ENCODE measurements at places on chromosomes 5 and 9.

DNA sequence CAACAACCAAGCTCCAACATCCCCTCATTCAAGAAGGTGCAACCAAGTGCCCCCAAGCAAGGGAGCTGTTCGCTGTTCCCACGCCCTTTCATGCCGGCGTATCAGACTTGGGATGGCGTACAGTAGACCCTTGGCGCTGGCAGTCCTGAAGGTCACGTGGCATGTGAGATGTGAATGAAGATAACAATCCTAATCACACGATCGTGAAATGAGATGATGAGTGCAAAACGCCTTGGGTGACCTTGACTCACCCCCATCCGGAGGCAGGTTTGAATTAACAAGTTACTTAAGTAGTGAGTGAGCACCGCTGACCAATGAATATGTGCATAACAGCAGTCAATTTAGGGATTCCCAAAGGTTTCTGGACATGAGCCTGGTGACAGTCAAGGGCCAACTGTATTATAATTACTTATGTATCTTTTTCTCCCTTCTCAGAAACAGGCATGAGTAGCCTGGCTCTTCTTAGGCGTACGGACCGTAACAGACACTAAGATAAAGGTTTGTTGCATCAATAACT lies 150.2 kb downstream of the TTLL11 start:
- no peak for DNase-seq

GRCh38 chr5:103621548-103621930 lies 59.0 kb upstream of the NUDT12 start:
- DNase-seq = no peak

- DNase-seq = no peak
These were observed 254.5 kb downstream of the PBX3 start for GRCh38 chr9:126001581-126002225.

- no peak for DNase-seq
These were observed 203.4 kb downstream of the EFNA5 start for GRCh38 chr5:107467137-107467932.

- DNase-seq = no peak
These were observed 15.3 kb downstream of the MTMR12 start for GRCh38 chr5:32297181-32298058.

DNA sequence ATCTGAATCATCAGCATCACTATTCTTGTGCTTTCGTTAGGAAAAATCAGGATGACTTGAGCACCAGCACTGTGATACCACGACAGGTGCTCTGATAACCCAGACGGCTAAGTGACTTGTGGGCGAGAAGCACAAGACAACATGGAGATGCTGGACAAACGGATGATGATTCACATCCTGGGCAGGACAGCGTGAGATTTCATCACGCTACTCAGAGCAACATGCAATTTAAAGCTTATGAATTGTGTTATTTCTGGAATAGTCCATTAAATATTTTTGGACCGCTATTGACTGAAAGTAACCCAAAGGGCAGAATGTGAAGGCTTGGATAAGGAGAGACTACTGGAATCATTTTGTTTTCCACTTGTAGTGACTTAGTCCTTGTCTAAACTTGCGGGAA lies 114.8 kb upstream of the DAPK1 start:
- DNase-seq = no peak

DNA sequence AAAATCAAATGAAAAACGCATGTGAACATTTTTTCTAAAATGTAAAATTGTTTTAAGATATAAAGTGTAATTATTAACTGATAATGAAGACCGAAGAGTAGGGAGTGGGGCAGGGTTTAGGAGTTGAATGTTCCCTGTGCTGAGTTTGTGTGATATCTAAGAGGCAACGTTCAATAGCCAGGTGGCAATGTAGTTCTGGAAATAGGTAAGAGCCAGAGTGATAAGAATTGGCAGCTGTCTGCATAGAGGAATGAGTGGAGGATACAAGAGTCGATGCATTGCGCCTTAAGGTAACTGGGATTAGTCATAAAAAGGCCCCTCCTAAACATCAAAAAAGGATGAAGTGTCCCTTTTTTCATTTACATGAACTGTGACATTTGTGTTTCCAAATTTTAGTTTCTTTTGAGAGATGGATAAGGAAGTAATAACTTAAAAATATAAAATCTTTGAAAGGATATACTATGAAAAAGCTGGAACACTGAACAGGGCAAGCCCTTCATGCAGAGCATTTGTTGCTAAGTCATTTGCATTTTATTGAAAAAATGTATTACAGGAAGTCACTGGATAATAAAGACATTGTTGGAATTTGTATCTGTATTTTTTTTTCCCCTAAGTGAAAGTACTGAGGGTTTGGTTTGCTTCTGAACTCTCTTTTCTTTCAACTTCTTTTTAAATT lies 659.3 kb downstream of the ACTL7B start:
- no peak for DNase-seq

- DNase-seq = no peak
These were observed 75.6 kb downstream of the DMRT2 start for GRCh38 chr9:1125741-1126140.

DNA sequence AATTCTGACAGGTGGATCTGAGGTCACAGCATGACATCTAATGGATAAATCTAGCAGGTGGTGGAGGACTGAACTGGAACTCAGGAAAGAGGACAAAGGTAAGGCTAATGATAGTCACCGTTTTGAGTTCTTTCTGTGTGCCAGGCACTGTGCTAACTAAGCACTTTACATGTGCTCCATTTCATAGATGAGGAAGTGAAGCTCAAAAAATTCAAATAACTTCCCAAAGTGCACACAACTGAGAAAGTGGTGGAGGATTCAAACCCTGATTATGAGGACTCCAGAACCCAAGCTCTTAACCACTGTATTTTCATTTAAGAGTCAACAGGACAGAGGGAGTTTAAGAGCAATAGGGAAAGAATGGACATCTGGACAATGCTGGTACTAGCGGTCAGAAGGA lies 7.1 kb upstream of the DELE1 start:
- DNase-seq = no peak

DNA sequence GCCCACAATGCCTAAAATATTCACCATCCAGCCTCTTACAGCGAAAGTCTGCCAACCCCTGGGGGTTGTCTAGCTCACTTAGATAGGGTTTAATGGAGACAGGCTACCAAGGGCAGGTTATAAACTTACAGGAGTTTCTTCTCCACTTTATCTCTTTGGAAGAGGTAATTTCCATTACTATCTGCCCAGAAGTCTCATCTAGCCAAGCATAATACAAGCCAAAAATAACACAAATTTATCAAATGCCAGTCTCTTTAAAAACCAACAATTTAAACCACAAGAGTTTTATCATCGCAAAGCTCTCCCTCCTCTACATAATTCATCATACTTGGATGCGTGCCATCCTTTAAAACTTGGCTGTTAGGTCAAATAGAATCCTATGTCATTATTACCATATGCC lies 6.2 kb downstream of the RBM22 start:
- DNase-seq = no peak

DNA sequence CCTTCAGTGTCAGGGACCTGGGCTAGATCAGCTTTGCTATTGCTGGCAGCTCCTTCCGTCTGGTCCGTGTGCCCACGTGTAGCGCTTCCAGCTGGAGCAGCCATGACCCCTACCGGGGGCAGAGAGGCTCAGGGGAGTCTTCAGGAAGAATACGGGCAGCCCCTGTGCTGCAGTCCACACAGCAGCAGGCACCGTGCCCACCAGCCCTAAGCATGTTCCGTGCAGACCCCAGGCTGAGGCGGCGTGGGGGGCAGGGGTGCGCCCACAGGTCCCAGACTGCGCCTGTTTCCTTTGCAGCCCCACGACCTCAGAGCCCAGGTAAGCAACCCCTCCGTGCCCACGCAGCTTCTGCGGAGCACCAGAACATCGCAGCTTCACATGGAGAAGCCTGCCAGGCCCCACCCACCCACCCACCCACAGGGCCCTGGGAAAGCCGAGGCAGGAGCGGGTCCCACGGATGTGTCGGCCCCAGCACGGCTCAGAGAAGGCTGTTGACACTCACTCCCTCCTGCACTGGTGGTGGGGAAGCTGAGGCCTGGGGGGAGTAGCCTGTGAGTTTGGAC lies 83.1 kb downstream of the KCNT1 start:
- DNase-seq = no peak

DNA sequence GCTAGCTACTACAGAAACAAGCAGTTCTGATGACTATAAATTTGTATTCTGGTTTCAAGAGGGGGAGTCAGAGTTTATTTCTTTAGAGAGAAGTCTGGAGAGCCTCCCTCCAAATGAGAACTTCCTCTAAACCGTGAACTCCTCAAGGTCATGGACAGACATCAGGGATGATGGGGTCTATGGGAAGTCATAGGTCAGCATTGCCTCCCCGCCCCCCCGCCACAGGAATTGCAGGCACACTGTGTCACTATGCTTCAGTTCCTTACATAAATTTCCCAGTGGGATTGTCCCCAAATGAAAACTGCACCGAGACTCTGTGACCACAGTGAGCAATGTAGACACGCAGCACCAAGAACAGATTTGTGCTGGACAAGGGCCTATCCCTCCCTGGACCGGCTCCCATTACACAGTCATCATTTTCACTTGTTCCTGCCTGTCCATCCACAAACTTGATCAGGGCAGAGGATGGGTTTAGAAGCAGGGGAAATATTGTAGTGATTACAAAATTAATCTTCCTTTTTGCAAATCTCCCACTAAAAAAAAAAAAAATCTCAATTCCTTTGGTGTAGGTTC lies 300.3 kb downstream of the EFNA5 start:
- no peak for DNase-seq

DNA sequence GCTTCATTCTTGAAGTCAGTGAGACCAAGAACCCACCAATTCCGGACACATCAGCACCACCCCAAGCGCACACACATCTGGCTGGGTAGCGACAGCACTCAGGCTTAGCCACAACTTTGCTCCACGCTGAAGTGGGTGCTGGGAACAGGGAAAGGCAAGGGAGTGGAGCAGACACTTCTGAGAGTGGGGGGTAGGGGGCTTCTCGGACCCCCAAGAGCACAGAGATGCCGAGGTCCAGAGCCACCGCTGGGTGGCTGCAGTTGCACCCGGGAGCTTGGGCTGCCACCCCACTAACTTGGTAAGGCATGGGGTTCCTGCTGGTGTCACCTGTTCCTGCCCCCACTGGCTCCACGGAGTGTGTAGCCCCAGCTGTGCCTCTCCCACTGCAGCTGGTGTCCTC lies 225.3 kb upstream of the RIOK2 start:
- DNase-seq = no peak

DNA sequence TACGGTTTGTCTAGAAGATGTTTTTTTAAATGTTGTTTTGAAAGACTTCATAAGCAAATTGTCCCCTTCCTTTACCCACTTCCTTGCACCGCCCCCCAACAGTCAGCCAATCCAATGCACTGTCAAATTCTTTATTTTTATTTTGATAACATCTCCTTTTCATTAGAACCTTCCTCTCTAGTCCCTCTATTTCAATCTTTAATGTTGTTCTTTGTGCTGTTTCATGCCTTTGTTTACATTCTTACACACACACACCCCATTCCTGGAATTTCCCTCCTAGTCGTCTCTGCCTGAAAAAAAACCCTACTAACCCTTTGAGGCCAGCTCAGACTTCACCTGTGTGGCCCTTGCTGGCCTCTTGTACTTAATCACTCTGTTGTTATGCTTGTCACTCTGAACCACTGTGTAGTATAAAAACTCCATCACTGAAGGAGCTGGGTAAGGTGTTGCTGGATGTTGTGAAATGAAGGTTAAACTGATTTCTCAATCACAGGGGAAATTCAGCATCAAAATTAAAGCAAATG lies 133.4 kb downstream of the UGCG start:
- no peak for DNase-seq

DNA sequence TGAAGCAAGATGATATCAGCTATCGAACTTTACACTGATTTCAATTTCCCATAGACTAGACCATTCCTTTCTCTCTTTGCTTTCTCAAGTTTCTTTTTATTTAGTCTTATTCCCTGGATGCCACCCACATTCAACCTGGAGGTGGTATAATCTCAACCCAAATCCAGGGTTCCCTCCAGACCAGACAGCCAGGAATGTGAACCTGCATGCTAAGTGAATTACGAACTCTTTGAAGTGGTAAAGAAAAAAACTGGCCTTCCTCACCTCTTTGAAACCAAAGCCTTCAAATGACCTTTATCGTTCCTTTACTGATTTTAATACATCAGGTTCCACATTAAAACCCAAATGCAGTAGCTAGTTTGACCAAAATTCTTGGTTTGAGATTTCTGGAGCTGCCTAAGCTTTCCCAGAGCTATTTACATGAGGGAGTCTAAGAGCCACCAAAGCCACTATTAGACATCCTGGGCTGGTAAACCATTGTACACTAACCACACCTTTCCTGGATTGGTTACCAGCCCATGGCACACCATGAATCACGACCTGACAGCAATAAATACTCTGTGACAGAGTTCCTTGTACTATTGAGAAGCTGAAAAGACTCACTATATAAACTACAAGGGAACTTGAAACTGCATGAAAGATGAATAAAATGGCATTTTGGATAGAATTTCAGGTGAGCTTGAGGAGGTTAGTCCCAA lies 323.7 kb downstream of the ADAMTS6 start:
- no peak for DNase-seq

- no peak for DNase-seq
These were observed 502.5 kb downstream of the PDE4D start for GRCh38 chr5:59390989-59391388.

DNA sequence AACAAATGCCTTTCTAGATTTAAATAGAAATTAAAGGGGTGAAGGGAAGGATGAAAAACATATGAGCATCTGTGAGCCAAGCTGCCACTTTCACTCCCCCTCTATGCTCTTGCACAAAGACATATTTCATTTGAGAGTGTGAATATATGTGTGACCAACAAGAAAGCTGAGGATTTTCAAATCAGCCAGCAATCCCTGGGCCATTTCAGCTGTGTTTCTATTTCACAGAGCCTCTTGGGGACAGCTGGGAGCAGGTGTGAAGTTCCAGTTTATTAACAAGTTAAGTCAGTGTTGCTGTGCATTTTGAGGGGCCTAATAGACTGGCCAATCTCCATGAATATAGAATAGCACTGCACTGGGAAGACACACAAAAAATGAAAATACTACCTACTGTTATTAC lies 248.7 kb upstream of the RGMB start:
- no peak for DNase-seq

DNA sequence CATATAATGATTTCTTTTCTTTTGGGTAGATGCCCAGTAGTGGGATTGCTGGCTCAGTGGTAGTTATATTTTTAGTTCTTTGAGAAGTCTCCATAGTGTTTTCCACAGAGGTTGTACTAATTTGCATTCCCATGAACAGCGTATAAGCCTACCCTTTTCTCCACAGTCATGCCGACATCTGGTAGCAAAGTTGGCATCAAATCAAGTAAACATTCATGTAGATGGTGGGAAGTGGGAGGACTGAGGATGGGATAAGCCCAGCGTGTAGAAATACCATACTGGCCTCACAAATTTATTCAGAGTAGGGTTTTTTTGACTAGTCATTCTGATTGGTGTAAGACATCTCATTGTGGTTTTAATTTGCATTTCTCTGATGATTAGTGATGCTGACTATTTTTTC lies 115.4 kb downstream of the EGFLAM start:
- no peak for DNase-seq

DNA sequence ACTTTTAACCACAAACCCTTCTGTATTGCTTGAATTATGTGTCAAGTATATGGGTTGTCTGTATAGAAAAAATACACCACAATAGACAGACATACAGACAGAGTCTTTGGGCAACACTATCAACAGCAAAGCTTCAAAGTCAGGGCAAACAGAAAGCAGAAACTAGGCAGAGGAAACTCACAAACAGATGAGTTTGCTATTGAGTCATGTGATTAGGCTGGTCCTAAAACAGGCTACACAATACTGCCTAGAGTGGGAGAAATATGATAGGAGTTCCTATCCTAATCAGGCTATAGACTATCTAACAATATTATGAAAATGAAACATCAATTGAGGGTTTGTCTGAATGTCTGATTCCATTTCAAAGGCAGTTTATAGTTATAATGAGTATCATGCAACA lies 156.4 kb downstream of the EDIL3 start:
- DNase-seq = no peak

- no peak for DNase-seq
These were observed 116.5 kb upstream of the FBXL7 start for GRCh38 chr5:15383469-15383868.

Measured in right forelimb (tissue), 1 donor.